ENCODE measurements at places on chromosomes 12 and 14.

DNA sequence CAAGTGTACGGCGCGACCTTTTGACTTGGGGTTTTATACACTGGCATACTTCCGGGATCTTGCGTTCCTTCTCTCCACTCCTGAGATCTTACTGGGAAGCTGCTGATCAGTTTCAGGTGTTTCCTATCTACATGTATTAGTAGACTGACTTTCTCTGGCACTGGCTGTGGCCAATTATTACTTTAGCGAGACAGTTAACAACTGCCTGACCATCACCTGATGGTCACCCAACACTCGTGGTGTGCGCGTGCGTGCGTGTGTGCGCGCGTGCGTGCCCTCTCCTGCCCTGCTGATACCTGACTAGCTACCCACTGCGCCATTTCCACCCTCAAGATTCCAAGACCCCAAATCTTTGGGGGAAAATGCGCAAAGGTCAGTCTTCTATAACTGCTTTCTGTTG lies 249.9 kb downstream of the AEBP2 start:
- DNase-seq = no peak

DNA sequence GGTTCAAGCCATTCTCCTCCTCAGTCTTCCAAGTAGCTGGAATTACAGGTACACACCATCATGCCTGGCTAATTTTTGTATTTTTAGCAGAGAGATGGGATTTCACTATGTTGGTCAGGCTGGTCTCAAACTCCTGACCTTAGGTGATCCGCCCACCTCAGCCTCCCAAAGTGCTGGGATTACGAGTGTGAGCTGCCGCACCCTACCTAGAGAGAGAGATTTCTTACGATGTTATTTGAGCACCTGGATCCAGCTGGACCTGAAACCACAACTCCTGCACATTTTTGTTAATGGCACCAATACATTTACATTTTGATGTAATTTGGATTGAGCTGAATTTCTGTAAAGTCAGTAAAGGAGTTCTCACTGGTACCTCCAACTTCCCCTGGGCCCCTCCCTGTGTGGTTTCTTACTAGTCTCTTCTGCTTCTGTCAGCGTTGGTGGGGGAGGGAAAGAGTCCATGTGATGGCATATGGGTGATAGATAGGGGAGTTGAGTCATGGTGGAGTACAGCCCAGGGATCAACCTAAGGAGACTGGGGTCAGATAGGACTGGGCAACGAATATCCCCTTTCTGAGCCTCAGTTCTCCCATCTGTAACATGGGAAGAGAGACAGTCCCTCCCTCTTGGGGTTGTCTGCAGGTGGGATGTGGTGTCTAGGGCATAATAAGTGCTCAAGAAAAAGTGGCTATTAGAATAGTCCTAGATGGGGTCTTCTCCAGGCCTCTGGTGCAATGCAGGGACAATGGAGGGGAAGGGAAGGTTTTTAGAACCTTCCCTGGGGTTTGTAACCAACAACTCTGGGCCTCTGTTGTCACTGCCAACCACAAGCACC lies 83.3 kb upstream of the MED13L start:
- no peak for DNase-seq

- no peak for DNase-seq
Observed at GRCh38 chr14:63182968-63183367, 21.3 kb upstream of the RHOJ start.

DNA sequence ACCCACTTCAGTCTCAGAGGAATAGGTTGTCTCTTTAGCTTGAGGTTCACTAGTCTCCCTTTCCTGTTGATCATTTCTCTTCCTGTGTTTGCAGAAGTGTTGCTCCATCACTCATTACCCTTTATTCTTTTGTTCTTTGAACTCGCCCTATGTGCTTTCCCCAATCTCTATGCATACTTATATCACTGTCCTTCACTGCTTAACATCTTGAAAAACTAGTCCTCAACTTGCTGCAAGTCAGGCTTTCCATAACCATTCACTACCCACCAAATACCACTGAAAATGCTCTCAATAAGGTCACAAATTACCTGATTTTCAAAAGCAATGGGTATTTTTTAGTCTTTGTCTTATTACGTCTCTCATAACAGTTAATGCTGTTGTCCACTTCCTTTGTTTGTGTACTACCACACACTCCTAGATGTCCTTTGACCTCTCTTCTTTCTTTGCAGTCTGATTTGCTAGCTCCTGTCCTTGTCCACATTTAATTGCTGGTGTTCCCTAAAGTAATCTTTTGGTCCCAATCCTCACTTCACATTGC lies 80.8 kb downstream of the RIC8B start:
- DNase-seq = no peak

DNA sequence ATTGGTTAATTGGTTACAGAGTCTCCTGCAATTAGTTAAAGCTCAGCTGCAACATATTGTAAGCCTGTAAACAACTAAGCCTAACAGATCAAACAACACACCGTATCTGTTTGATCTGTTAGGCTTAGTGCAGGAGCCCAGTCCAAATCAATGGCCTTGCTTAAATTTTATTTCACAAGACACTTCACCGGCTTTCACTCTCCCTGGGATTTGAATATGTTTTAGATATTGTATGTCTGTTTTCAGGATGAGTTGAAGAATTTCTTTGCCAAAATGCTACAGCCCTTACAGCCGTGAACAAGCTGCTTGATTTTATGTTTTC lies 5.5 kb upstream of the RNASE1 start:
- DNase-seq = no peak

GRCh38 chr12:117874842-117875434 lies 93.9 kb downstream of the KSR2 start:
- DNase-seq = no peak

- DNase-seq = no peak
Observed at GRCh38 chr12:118017926-118018325, 1.4 kb downstream of the RFC5 start.

DNA sequence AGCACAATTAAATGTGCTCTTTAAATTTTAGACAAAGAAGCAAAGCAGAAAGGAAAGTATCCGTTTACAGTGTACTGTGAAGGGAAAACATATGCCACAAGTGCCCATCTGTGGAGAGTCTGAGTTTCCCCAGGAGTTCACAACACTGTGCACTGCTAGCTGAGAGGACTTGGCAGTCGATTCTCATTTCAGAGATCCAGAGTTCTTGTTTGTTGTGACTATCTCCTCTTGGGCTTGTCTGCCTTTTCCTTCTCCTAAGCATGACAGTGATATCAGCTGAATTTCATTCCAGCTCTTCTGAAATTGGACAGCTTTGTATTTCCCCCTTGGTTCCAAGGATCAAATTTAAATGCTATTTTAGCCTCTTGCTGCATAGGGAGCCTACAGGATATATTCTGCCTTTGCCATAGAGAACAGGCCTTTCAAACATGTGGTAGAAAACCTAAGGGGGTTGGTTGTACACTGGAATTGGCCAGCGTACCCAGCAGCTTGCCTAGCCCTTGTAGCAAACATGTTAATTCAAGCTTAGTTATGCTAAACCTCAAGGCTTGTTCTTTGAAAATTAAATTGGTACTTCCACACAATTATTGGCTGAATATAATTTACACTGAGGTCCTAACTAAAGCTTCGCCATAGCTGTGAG lies 259.2 kb upstream of the NOVA1 start:
- DNase-seq = no peak

GRCh38 chr12:121996050-121996944 lies 25.4 kb upstream of the BCL7A start:
- DNase-seq = no peak

All from AG09319 (cell line).